Stimulated activated CD4-positive, alpha-beta T cell treated with anti-CD3 and anti-CD28 coated beads, TNF-alpha, amount 100 ng/mL, for 1 hour (primary cell): ENCODE measurements at places on chromosomes 5 and 9.

GRCh38 chr5:96702503-96703383 lies 40.6 kb downstream of the CAST start:
- peak; percentile 33 for DNase-seq

DNA sequence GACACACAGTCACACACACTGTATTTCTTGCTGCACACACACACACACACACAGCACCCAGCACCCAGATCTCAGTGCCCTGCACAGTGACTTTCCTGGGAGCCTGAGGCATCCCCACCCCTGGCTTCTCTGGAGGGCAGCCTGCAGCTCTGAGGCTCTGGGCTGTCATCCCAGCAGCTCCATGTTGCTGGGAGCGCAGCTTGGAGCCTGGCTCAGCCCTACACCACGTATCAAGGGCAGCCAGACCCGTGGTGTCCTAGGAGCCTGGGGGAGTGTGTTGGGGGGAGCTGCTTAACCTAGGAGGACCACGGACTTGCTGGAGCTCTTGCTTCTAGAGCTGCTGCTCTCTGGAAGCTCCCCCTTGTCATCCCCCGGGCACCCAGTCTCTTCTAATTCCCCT lies 5.2 kb downstream of the IER5L start:
- DNase-seq, result no peak

DNA sequence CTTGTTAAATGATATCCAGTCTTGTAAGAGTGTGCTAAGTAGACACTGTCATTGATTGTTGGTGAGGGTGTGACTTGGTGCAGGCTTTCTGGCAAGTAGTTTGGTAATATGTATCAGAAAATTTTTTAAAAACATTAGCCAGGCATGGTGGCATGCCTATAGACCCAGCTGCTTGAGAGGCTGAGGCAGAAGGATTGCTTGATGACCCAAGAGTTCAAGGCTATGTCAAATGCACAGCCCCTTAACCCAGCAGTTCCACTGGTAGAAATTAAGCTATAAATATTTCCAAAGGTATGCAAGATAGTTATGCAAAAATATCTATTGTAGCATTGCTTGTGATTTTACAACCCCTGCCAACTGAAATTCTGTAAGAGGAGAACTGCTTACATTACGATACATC lies 24.2 kb downstream of the ZBTB43 start:
- DNase-seq, result no peak

DNA sequence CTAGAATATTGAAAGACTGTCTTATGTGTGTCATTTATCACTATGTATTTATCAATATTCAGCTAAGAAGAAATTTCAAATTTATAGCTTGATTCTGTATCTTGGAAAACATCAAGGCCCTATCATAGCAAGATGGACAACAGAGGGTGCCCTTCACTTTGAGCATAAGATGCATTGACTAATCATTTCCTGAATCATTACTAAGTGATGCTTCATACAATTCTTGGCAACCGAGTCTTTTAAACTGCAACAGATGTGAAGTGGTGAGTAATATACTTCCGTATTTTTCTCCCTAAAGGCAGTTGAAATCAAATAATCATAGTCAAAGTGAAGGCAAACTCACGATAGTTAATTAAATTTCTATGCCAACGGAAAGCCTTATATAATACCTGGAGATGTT lies 318.6 kb upstream of the RGMB start:
- no peak for DNase-seq

- no peak for DNase-seq
These were observed 48.2 kb downstream of the DAPK1 start for GRCh38 chr9:87545858-87546257.

DNA sequence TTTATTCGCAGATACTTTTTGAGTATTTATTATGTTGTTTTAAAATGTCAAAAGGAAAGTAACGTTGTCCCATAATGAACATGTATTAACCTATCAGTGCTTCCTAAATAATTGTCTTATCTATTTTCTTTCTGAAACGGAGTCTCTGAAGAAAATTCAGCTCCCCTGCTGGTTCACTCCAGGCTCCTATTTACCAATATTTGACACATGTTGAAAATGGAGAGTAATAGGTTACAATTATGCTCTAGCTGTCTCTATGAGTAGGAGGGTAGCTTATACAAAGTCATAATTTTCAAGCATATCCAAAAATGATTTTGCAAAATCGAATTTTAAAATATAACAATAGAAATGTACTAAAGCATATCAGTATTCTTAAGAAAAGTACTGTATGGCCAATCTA lies 844.1 kb downstream of the CDH18 start:
- no peak for DNase-seq

GRCh38 chr5:74500110-74500917 lies 140.2 kb downstream of the ENC1 start:
- no peak for DNase-seq

GRCh38 chr5:138466125-138466899 lies 1.0 kb downstream of the EGR1 start:
- DNase-seq, result peak; percentile 39

DNA sequence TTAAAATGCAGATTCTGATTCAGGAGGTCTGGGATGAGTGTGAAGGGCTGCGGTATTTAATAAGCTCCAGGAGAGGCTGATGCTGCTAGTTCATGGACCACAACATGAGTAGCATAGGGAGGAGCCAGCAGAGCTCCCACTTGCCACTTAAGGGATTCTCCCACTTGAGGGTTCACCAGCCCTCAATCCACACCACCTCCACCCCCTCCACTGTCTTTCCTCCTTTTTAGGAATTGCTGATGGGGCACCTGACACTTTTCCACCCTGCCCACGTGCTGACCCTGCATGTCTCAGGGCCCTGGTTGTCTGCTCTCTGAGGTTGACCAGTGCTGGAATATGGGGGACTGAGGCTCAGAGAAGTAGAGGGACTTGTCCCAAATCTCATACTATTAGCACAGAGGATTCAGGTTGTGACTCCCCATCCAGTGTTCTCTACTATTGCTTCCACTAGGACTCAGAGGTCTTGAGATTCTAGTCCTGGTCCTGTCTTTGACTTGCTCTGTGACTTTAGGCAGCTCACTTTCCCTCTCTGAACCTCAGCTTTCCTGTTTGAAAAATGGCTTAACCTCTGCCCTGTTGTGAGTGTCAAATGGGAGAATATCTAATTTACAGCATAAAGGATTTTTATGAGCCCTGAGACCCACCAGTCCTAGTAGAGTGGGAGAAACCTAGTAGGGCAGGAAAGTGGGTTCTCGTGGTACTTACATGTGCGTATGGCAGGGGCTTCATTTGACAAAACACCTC lies 72.9 kb downstream of the PPARGC1B start:
- no peak for DNase-seq

DNA sequence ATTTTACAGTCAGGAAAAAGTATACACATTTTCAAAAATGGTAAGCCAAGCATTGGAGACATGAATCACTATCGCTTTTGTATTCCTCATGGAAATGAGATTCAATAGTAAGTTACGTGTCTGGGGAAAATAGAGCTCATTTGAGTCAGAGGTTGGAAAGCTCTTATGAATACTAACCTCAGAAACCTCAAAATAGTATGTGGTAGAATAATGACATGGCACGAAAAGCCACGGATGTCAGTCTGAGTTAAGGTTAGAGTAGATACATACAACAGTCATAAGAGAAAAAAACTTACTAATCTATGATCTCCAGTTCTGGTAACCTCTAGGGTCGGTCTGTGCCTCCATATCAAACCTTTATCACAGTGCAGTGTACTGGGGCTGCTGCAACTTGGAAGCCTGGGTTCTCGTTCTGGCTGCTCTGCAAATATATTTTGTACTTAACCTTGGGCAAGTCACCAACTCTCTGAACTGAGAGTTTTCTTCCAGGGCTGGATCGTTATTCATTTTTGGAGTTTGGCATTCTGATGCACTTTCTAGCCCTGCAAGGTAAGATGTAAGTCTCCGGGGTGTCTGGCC lies 31.8 kb downstream of the MAP1B start:
- DNase-seq, result no peak

- no peak for DNase-seq
These were observed 214.9 kb upstream of the WWC1 start for GRCh38 chr5:168076561-168076991.

- DNase-seq, result no peak
These were observed 68.2 kb downstream of the THBS4 start for GRCh38 chr5:80103371-80103770.

DNA sequence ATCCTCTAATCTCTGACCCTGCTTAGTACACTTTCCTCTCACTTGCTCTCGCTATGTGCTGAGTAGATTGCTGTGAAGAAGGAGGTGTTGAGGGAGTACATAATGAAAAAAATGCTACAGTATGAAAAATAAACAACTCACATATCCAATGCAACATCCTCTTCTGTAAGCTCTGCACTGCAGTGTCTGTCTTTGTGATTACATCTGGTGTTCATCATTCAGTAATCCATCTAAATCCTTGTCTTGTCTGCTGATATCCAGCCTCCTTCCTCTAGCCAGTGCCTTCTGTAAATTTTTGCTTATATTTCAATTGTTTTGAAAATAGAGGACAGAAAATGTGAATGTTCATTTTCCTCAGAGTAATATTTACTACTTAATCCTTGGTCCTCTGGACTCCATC lies 57.4 kb upstream of the CDH12 start:
- DNase-seq, result no peak

DNA sequence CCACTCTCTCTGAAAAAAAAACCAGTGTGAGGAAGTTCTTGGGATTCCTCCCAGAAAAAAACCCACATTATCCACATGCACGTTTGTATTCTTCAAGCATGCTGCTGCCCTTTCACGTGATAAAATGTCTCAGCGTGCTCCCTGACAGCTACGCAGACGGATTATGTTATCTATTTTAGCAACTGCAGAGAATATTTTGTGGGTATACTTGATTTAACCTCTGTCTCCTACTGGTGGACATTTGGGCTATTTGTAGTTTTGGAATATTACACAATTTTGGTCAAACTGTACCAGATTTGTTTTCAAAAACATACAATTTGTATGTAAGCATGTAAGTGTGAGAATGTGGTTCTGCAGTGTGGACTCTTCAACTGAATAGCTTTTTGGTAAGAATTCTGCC lies 10.7 kb downstream of the PRRC2B start:
- no peak for DNase-seq

DNA sequence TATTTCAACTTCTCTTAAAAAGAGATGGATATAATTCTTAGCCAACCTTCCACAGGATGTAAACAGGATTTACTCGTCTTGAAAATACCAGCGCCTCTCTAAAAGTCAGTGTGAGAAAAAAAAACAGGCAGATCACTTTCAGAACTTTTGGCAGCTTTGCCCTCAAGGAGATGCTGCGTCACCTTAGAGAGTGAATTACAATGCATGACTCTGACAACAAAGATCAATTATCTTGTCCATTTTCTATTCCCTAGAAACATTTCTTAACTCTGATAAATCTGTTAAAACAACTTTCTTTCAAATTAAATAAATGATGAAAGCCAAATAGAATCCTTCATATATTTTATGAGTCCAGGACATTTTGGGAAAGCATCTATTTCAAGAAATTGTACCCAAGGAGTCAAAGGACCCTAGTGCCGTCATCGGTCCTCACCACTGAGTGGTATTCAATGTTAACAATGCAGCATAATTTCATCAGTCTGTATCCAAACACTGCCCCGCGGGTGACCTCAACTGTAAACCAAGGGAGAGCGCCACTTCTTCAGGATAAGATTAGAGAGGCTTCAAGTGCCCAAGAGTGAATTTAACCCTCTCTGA lies 536.0 kb downstream of the PDE4D start:
- no peak for DNase-seq

DNA sequence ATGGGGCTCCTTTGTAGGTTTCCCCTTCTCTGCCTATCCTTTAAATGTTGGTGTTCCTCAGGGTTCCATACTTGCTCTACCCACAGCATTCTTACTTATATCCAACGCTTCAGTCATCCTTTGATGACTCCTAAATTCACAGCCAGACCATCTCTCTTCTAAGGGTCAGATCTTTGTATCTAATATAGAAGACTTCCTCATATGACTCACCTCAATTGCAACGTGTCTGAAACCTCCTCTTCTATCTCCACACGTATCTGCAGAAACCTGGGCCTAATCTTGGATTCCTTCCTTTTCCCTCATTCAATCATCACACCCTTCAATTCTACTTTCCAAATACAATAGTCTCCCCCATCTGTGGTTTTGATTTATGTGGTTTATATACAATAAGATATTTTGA lies 68.3 kb downstream of the HMGCR start:
- no peak for DNase-seq

DNA sequence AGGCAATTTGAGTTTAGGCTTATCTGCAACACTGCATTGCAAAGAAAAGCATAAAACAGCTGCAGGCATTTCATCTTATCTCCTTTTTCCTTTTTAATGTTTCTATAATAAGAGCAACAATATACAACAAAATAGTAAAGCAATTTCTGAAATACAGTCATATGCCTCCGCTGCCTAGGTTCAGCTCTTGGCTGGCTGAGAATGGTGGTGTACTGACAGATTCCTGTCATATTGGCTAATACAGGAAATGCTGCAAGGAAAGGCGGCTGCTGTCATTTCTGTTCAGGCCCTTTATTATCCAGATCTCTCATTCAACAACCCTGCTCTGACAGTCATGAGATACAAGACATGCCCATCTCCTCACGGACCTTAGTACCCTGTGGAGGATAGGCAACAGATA lies 677.0 kb downstream of the TAF11L14 start:
- DNase-seq, result no peak
